ENCODE measurements at places on chromosomes 7 and 10.

DNA sequence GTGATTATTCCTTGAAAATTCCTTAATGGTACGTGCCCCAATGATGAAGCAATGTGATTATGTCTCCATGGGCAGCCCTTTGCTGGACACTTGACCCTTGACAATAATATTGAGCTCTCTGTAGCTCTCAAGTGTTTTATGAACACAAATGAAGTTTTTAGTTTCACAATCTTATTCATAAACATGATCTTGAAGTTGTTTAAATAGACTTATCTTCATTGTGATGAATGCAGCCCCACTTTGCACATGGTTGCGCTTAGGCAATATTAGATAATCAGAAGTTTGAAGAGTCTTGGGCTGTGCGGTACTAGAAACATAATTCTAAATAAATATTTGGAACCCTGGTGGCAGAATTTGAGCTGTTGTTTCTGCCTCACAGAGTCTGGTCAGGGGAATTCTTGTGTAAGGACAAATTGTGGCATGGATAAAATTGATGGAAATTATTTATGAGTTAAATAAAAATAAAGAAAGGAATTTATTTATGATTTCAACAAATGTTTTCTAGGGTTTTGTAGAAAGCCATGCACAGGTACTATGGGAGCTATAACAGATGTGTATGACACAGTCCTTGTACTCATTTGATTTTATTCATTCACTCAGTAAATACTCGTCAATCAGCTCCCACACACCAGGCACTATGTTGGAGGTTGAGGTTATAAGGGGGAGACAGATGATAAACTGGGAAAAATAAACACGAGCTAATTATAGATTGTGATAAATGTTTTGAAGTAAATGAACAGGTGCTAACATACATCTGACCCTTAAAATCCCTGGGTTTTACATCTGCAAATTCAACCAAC, 217.9 kb downstream of the GALNT17 start:
- no peak for DNase-seq

- no peak for DNase-seq
These were observed 113.5 kb downstream of the LARP4B start for GRCh38 chr10:818010-818409.

DNA sequence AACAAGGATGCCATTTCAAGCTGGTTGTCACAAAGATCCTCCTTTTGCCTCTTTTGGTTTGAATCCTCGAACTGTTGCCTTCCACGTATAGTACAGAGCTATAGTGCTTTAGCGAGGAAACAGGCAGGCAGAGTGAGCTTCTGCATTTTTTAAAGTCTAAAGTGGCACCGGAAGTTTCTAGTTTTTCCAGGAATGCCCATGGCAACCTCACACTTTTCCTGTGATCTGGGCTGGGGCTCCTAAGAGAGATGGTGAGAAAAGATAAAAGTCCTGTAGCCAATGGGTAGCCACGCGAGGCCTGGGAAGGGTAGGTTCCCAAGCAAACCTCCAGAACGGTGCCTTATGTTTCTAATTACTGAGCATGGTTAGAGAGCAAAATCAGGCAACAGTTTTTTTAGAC, 76.7 kb downstream of the CALD1 start:
- no peak for DNase-seq

GRCh38 chr7:94436700-94437099, 42.0 kb downstream of the COL1A2 start:
- DNase-seq = no peak

DNA sequence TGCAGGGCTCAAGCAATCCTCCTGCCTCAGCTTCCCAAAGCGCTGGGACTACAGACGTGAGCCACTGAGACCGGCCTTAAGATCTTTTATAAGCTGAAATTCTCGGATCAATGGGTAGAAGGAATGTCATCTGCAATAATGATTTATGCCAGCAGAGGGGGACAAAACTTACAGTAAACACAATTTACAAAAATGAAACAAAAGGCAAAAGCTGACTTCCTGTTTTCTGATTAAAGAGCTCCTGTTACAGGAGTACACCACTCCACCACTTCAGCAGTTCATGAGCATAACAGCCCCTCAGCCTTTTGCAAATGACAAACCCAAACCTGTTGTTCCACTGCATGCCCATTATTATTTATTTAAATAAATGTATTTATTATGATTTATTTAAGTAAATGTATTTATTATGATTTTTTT, 88.5 kb upstream of the ATP6V0A4 start:
- no peak for DNase-seq

- DNase-seq = no peak
These were observed 38.1 kb upstream of the AGBL3 start for GRCh38 chr7:134948246-134948645.

- no peak for DNase-seq
These were observed 218.6 kb upstream of the FZD1 start for GRCh38 chr7:91045606-91046005.

DNA sequence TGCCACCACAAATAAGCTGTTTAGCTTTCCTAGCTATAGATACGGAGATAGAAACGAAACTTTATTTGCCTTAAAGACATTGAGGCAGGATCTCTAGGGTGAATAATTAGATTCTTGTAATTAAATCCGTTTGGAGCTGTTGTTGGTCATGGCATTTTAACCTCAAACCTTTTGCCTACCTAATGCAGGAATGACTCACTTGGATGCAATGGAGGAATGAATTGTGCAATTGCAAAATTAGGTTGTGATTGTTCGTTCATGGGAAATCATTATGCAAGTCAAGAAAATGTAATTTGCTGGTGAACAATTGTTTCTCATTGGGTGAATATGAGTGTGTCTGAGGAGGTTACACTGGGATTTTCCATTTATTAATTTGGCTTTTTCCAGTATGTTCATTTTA, 703.5 kb downstream of the GATA3 start:
- DNase-seq = no peak

- no peak for DNase-seq
These were observed 18.8 kb downstream of the CHST15 start for GRCh38 chr10:124074501-124075109.

DNA sequence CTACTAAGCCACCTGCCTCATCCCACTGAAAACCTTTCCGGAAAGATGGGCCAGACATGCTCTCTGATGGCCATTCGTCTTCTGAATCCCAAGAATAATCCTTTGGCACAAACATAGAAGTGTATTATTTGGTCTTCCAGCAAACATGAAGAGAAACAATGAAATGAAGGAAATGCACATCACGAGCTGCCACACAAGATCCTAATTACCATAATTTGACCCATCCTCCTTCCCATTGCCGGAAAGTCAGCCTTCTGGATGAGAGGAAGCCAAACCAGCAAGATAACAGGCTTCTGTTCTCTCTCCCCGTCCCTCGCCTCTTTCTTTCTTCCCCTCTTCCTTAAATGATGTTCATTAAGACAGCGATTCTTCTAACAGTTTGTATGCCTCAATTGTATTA, 218.9 kb upstream of the KMT2E start:
- no peak for DNase-seq

DNA sequence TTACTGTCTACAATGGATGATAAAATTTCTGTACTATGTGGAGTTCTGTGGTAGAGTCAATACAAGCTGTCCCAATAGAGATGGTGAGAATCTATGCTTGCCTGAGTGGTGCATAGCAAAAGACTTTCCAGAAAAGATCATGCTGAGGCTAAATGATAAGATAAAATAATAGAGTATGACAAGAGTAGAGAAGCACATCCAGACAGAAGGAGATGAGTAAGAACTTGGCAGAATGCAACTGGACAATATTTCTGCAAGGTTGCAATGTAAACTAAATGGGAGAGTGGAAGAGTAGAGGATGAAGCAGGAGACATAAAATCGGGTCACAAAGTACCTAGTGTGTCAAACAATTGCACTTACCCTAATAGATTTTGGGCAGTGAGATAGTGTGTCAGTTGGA, 347.6 kb downstream of the MDFIC start:
- no peak for DNase-seq

GRCh38 chr10:2475711-2476217, 591.6 kb upstream of the PFKP start:
- DNase-seq = no peak

DNA sequence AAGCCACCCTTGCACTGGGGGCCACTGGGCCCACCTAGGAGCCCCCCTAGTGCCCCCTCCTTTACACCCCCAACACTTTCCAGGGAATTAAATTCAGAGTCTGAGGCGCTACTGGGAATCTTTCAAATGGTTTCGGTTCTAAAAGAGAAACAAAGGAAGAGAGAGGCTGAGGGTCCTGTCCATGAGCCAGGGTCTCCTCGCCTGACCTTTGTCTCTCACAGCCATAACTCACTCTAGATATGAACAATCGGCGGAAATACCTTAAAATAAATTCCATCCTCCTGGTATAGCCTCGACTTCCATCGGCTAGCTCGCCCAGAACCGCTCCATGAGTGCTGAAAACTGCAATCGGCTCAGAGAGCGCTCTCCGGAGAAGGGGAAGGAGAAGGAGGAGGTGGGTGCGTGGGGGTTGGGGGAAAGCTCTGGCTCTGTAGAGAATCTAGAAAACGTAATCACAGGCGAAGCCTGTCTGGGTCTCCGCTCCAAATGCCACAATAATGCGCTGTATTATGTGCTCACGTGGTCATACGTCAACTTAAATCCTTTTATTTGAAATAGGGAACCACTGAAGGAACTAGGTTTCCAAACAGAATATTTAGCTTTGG, 12.6 kb downstream of the HOXA4 start:
- DNase-seq = no peak

DNA sequence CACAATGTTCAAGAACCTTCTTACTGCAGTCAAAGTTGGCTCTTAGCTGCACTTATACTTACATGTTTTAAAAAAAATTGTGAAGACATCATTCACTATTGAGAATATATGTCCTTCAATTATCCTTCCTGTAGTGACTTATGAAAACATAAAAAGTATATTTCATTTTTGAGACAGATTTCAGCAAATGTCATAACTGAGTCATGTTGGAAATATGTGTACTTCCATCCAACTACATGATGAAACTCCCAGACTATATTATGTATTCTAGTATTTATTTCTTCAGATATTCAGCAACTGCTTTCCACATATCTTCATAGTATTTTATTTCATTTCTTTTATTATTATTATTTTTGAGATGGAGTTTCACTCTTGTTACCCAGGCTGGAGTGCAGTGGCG, 160.2 kb downstream of the ARHGAP12 start:
- no peak for DNase-seq

GRCh38 chr7:79304711-79305110, 148.8 kb downstream of the MAGI2 start:
- DNase-seq = no peak

DNA sequence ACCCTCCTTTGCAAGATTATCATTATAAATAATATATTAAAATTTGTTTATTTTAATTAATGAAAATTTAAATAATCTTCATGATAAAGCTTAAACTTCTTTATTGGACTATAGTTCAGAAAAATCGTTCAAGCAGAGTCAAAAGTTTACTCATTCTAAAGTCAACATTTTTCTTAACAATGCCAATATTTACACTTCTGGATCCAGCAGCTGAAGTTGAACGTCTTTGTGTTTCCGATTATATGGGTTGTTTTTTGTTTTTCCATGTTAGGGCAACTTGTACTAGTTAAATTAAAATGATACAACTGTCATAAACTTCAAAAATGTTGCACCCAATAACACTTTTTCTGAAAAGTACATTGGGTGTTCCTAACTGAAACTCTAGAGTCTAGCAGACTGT, 43.8 kb downstream of the GRB10 start:
- no peak for DNase-seq
